ENCODE measurements at places on chromosomes 12 and 14.

DNA sequence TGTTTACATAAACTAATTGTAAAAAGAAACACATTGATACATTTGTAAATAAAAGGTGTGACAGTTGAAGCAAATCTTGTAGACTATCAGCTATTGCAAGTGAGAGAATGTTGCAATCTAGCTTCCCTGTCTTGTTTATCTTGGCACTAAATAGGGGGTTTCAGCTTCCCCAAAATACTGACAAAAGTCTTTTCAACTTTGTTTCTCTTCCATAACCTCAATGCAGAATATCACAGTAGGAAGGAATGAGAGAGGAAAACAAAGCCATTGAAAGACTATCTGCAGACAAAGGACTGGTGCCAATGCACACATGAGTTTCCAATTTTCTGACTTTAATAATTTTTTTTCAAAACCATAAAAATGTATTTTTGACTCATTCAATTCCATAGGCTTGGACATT is 886.2 kb upstream of the MGAT4C start:
- no peak for DNase-seq

DNA sequence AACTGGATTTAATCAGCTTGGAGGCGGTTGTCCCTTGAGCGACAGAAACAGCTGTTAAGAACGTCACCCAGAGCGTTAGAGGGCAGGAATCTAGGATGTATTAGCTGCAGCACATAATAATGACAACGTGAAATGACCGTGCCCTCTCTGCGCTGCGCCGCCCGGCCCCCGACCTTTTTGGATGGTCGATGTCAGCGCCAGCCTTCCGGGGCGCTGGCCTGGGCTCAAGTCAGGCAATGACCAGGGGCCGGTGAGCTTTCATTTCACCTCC is 427 bp upstream of the TMEM120B start:
- peak; percentile 10 for DNase-seq

GRCh38 chr12:599756-600155 is 63.5 kb downstream of the NINJ2 start:
- DNase-seq, result no peak

DNA sequence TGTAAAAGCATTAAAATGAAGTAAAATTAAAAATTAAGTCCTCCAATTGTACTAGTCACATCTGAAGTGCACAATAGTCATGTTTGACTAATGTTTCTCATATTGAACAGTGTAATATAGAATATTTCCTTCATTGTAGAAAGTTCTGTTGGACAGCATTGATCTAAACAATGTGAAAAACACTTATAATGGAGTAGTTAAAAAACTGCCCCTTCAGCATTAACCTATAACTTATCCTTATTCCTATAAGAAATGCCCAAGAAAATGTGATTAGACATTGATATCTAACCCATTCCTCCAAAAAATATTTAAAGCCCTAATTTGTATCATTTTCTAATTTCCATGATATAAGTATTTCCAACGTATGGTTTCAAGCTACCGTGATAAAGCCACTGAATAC is 210.7 kb downstream of the RASSF9 start:
- DNase-seq, result no peak

DNA sequence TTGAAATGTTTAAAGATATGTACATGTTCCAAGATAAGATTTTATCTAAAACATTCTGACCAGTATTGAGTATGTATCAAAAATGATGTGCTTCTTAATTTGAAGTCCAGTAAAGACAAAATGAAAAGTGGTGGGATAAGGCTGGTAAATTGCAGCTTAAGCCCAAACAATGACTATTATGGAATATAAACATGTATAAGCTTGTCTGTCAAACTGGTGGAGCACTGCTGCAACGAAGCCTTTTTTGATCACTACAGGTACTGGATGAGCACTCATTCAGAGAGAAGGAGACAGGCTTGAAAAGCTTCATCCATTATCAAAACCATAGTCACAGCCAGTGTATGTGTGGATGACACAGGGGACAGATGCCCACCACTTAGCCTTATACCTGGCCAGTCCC is 138.4 kb downstream of the ATP23 start:
- DNase-seq, result no peak

GRCh38 chr12:24600551-24600950 is 348.4 kb downstream of the BCAT1 start:
- no peak for DNase-seq

DNA sequence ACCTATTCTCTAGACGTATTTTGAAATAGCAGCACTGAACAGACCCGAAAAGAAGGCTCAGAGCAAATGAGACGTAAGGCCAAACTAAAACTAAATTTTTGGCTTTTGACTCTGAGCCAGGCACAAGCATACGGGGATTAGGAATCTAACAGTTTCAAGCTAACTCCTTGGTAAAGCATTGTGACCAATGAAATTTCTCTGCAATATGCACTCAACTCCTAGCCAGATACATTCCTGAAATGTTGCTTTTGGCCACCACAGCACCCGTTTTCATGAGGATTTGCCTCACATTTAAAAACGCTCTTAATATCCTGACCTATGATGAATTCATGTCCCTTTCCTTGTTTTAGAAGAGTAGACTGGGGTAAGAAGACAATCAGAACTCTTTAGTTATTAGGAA is 53.1 kb upstream of the NPFF start:
- no peak for DNase-seq

DNA sequence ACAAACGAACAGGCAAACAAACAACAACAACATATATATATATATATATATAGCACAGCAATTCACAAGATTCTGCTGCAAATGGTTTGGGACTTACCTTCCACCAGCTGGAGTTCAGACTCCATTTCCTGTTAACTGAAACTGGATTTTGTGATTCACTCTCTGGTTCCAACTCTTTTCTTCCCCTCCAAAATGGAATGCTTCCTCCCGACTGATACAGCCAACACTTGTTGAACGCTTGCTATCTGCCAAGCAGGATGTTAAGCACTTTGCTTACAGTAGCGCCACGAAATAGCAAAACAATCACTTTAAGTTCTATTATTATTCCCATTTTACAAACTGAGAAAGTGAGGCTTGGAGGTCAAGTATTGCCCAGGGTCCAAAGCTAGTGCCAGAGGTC is 116.0 kb upstream of the TMEM132C start:
- no peak for DNase-seq
